ENCODE measurements at places on chromosomes 11 and 22. TPM values are rescaled to one million over a fixed set of nuclear protein-coding genes. Genes with fewer than 3 reads are reported as not detected.

KCTD14 gene
- total RNA-seq: 0.25 TPM

- peaks cover 6% of the 10 kb centered on the region for H3K36me3 ChIP-seq
- no peak for DNase-seq
- H3K27ac ChIP-seq: no peak overlapping the region
- H3K4me1 ChIP-seq: no peaks in the 10 kb centered on the region
Observed at GRCh38 chr11:107408762-107409211, 48.8 kb downstream of the CWF19L2 start.

- H3K27me3 ChIP-seq: no peaks in the 10 kb centered on the region
- no peak overlapping the region for H3K4me3 ChIP-seq
- no peaks in the 10 kb centered on the region for H3K4me1 ChIP-seq
- no peak overlapping the region for H3K27ac ChIP-seq
- no peak for DNase-seq
- H3K36me3 ChIP-seq: no peaks in the 10 kb centered on the region
Observed at GRCh38 chr11:131063638-131064037, 147.4 kb upstream of the SNX19 start.

RAB30 gene
- 29.8 TPM for total RNA-seq

DNA sequence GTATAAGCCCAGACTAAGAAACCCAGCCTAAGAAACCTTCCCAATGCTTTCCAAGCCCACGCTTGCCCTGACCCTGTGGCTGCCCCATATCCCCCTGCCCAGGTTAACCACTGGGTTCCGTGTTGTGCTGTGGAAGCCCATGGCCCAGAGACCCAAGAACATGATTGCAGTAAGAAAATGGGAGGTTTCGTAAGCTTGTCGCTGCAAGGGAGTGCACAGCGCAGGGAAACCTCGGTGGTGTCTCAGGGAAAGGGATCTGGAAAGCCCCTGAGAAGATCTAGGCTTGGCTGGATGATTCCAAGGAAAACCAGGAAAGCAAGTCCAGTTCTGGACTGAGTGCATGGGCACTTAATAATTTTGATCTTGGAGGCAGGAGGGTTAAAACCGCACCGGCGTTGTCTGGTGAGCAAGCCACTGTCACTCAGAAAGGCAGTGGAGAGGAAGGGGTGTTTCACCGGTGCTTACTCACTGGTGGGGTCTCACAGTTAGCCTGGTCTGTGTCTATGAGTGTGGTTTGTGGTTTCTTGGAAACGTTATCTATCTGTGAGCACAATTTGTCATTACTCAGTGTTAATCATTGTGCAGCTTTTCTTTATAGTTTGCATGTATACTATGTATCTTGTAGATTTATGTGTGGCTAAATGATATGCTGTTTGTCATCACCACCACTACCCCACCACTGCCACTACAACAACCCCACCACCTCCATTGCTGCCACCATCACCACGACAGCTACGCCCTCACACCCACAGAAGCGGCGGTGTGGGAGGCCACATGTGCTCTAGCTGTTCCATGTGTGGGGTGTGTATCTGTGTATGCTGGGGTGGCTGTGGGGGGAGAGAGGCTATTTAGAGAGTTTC lies 53.3 kb upstream of the PRDM11 start:
- H3K4me1 ChIP-seq: peaks cover 23% of the 10 kb centered on the region
- no peak for DNase-seq
- H3K27me3 ChIP-seq: no peaks in the 10 kb centered on the region
- H3K27ac ChIP-seq: no peak overlapping the region

DNA sequence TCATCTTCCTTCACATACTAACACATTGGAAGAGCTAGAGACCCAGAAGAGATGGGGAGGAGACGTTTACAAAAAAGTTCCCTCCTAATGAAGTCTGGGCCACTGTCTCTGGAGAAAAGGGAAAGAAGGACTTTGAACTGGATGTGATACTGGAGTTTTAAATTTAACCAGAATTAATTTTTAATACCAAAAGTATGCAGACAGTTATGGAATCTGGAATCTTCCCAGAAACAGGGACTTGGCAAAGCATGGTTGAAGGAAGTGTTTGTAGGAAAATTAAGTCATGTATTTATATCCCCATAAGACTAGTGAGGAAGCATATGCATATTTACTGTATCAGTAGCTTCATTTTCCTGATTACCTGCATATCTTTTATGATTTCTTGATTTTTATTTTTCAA lies 215.5 kb downstream of the TTC28 start:
- no peaks in the 10 kb centered on the region for H3K27me3 ChIP-seq
- no peak for DNase-seq
- no peak overlapping the region for H3K27ac ChIP-seq
- H3K36me3 ChIP-seq: no peaks in the 10 kb centered on the region
- no peak overlapping the region for H3K4me3 ChIP-seq

GRCh38 chr11:78902771-78903507 lies 328.3 kb upstream of the NARS2 start:
- no peaks in the 10 kb centered on the region for H3K27me3 ChIP-seq
- H3K36me3 ChIP-seq: no peaks in the 10 kb centered on the region
- no peak for DNase-seq
- peaks cover 3% of the 10 kb centered on the region for H3K4me1 ChIP-seq
- H3K4me3 ChIP-seq: no peak overlapping the region

- DNase-seq: no peak
- H3K4me1 ChIP-seq: peaks cover 32% of the 10 kb centered on the region
- no peaks in the 10 kb centered on the region for H3K36me3 ChIP-seq
- H3K27me3 ChIP-seq: no peaks in the 10 kb centered on the region
- peak overlapping the region; percentile 74 for H3K27ac ChIP-seq
Observed at GRCh38 chr22:40484906-40485669, 114.7 kb downstream of the SGSM3 start.

GAL gene
- total RNA-seq: not detected

DNA sequence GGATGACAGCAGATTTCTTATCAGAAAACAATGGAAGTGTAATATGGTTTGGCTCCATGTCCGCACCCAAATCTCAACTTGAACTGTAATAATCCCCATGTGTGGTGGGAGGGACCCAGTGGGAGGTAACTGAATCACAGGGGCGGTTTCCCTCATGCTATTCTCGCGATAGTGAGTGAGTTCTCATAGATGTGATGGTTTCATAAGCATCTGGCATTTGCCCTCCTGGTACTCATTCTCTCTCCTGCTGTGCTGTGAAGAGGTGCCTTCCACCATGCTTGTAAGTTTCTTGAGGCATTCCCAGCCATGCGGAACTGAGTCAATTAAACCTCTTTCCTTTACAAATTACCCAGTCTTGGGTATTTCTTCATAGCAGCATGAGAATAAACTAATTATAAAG lies 81.0 kb upstream of the SCUBE2 start:
- no peaks in the 10 kb centered on the region for H3K27me3 ChIP-seq
- DNase-seq: no peak
- H3K4me1 ChIP-seq: peaks cover 8% of the 10 kb centered on the region
- H3K27ac ChIP-seq: no peak overlapping the region

KCNK7 gene
- not detected for total RNA-seq

VSIG10L2 gene
- not detected for total RNA-seq
